ENCODE measurements at places on chromosomes 16 and 17.

DNA sequence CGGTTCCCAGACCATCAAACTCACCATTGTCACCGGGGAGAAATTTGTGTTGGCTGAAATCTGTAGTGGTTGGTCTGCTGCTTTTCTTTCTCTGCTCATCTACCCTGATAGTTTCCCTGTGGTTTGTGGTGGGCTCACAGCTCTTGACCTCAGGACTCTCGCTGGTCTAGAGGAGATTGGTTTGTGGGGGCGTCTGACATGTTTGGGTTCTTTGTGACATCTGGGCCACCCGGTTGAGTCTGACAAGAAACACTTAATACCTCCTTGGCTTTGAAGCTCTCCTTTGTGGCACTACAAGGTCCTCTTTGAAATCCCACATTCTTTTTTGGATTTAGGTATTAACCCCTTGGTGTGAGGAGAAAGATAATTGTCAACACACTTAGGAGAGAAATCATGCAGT, 662.0 kb downstream of the WWOX start:
- DNase-seq = no peak

- no peak for DNase-seq
These were observed 18.9 kb upstream of the TBX21 start for GRCh38 chr17:47713980-47714700.

DNA sequence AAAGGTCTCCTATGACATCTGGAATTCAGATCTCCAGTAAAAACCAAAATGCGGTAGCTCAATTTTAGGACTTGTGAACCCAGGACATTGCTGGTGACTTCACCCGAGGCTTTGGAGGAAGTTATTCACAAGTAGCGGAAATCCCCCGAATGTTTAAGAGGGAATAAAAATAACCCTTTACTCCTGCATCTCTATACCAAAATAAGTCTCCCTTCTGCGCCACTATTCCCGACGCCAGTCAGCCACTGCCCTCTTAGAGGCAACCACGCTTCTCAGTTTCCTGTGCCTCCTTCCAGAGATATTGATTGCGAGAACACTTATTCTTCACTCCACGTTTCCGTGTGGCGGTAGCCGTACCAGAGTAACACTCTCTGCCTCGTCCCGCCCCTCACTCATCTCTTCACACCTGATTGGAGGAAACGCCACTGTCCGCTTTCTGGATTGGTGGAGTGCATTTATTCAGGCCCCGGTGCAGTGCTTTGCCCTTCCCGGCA, 27.4 kb downstream of the EMP2 start:
- DNase-seq = no peak

DNA sequence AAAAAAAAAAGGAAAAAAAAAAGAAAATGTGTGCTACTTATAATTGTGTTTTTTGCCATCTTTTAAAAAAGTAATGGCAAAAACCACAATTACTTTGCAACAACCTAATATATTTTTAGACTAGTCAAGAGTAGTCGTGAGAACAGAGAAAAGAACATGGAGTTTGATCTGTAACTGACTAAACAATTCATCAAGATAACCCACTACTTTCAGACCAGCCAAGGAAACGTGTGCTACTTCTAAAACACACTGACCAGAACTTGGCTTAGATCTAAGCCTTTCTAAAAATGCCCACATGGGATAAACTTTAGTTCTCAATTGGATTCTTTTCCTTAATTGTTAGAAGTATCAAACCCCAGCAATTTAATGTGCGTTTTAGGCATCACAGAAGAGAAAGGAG, 616 bp downstream of the PECAM1 start:
- no peak for DNase-seq

- DNase-seq = no peak
These were observed 46.4 kb downstream of the TBC1D16 start for GRCh38 chr17:79989106-79989835.

DNA sequence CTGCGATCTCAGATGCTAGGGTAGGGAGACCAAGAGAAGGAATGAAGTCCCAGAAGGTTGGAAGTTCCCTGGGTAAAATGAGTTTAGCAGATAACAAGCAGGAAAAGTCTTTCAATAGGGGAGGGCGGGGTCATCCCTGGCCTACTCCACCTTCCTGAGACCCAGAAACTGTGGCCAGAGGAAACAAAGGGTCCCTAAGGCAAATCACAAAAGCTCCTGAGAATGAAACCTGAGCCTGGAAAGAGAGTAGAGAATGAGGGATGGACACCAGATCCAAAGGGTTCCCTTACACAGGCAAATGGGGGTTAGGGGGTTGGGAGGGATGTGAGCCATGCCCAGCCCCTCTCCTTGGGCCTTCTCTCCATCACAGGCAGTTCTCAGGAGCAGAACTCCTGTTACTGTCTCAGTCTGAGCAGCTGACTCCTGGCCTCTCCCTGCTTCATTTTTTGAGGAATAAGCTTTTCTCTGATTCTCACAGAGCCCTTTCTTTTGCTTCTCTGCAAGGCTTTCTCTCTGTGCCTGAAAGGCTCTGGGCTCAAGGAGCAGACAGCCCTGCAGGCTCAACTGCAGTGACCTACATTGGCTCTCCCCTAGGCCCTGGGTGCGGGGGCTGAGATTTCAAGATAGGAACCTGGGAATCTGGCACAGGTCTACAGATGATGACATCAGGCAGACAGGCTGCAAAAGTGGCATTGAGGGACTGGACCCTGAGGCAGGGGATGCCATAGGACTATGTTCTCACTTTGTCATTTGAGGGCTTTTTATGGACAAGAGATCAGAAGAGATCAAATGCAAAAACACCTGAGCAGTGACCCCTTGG, 9.8 kb upstream of the NR1D1 start:
- no peak for DNase-seq

DNA sequence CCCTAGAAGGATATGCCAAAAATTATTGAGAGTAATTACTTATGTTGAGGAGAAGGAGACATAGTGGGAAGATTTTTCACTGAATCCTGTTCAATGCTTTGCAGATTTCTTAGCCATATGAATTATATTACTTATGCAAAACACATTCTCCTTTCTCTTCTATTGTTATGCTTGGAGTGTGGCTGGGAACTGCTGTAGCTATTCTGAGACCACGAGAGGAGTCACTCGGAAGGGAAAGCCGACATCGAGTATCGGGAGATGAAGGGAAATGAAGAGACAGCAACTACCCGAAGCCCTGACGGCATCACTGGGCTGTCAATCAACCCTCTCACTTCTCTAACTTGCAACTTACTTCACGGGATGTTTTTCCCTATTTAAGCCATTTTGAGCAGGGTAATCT, 39.6 kb downstream of the STX8 start:
- DNase-seq = no peak

DNA sequence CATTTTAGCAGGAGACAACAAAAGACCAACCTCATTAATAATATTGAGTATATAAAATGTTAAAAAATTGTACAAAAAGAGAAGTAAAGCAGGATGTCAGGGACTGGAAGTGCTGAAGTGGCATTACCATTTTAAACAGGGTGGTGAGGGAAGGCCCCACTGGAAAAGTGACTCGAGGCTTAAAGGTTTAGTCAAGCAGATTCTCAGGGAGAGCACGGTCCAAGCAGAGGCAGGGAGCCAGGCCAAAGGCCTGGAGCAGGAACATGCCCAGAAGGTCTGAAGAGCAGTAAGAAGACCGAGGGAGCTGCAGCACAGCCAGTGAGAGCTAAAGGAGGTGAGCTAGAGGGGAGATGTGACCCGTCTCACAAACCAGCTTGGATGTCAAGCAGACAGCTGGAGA, 7.6 kb downstream of the XPO6 start:
- no peak for DNase-seq
